ENCODE measurements at places on chromosomes 3 and 15. TPM values are rescaled to one million over a fixed set of nuclear protein-coding genes. Genes with fewer than 3 reads are reported as not detected.
A peak's percentile ranks its signal among the peaks of the same experiment; 100 is the strongest.

- no peak for DNase-seq
These were observed 718.5 kb downstream of the ZBBX start for GRCh38 chr3:166661621-166662020.

- no peak for DNase-seq
These were observed 25.1 kb upstream of the CSTA start for GRCh38 chr3:122299872-122300460.

GRCh38 chr3:149442851-149443544, 31.5 kb upstream of the TM4SF4 start:
- no peak for DNase-seq

- no peak for DNase-seq
These were observed 141.4 kb downstream of the TGFBR2 start for GRCh38 chr3:30747771-30748281.

- DNase-seq: peak; percentile 67
These were observed 1.2 kb downstream of the TWF2 start for GRCh38 chr3:52237657-52238172.

The GRIP2 gene
- 1.4 TPM for total RNA-seq

The CD86 gene
- total RNA-seq: not detected

The SLC2A2 gene
- total RNA-seq: 2.5 TPM

The PIF1 gene
- total RNA-seq: 7.1 TPM

The CSPG4 gene
- total RNA-seq: 5.1 TPM

The MBNL1 gene
- 429 TPM for total RNA-seq

All from Peyer's patch (tissue), 4 donors.